ENCODE measurements at places on chromosomes 5 and 9. TPM values are rescaled to one million over a fixed set of nuclear protein-coding genes. Genes with fewer than 3 reads are reported as not detected.

TXNDC8 gene
- total RNA-seq: not detected

SLC25A2 gene
- total RNA-seq: 0.81 TPM

PCDHGB3 gene
- total RNA-seq: 0.19 TPM

BARHL1 gene
- not detected for total RNA-seq

STK32A gene
- not detected for total RNA-seq

PITX1 gene
- total RNA-seq: not detected

- DNase-seq: no peak
Measured at GRCh38 chr5:112548246-112548881, 129.3 kb upstream of the EPB41L4A start.

DNA sequence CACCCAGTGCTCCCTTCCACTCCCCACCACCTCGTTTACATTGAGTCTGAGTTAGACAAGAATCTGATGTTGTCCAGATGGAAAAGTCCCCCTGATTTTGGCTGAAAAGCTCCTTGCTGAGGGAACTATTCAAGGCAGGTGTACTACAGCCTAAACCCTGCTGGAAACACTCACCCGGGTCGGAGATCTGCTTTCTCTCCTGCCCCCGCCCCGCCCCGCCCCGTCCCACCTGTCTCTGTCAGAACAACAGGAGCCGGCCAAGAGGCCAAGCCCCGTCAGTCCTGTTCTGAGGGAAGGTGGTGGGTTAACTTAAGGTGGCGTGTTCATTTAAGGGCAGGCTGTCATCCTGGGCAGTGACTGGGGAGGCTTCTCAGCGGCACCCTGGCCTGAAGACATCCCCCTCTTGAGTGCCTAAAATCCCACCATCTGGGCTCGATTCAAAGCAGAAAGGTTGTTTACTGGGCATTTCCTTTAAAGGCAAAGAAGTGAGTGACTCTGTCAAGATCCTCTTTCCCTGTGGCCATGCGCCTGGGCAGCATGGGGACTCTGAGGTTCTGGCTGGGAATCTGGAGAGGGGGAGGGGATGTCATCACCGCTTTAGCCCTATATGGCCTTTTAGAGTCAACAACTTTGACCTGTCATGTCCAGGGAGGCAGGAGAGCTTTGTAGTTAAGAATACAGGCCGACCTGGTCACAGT is 71.1 kb upstream of the NEURL1B start:
- no peak for DNase-seq

DNA sequence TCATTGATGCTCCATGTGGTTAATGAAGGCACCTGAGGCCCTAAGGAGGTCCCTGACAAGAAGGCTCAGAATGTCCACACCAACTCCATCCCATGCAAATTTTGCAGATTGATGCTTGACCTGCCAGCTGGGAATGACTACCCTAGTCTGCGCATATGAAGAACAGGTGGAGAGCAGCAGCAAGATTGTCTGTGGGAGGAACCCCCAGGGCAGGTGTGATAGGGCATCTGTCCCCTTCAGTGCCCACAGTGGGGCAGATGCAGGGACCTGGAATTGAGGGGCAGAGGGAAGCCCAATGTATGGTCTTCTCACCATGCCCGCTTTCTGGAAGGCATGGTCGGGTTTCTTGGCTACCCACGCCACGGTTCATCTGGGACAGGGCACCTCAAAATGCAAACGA is 79.6 kb downstream of the MACROH2A1 start:
- no peak for DNase-seq

DNA sequence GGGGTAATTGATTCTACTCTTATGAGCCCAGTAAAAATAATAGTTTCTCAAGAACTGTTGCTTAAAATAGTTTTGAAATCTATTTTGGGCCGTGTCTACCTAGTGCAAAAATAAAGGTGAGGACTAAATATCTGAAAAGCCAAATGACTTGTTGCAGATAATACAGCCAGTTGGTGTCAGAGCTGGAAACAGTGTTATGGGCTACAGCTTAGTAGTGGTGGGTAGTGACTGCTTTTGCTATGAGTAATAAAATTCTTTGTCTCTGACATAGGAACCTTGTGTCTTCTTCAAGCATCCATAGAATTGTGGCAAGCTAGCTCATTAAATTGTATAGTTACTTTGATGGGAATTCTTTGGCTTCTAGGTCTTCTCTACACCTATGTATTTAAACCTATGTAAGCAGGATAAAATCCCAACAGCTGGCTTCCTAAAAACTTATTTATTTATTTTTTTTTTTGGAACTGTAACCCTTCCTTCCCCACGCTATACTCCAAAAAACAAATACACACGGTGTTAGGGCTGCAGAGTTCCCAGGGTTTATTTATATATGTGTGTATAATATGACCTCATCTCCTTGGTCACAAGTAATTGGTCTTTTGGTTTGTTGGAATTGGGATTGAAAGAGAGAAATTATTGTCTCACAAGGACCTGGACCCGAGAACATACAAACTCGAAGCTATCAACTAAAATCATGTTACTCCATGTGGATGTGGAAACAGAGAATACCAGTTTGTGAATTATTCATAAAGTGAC is 138.0 kb downstream of the NUDT12 start:
- DNase-seq: no peak

DNA sequence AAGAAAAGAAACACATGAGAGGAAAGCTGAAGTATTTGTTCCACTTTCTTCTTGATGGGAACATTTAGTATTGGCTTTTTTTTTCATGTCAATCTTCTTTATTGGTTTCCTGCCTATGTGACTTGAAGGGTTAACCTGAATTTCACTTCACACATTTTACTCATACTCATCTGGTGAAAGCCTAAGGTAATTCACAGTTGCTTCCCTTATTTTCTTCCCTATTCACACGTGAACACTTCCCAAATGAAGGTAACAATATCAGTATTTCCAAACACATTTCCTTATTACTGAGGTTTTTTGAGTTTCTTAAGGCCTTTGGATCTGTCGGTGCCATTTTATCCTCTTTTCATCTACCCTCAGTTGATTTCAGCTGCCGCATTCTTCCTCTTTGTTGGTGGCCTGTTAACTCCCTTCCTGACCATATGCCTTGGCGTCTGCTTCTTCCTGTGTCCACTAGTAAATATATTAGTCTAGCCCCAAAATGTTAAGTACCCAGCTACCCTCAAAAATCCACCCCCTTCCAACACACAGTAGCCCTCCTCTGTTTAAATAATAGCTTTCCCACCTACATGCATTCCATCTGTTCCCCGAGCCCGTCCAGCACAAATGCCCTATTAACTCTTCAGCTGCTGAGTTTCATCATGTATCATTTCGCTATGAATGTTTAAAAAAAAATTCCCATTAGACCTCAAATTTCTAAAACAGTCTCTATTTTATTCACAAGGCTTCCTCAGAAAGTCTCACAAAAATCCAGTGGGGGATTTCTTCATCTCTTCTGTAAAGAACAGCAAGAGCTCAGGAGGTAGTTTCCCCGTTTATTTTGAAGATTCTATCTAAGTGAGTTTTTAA is 97.3 kb downstream of the USP20 start:
- no peak for DNase-seq

DNA sequence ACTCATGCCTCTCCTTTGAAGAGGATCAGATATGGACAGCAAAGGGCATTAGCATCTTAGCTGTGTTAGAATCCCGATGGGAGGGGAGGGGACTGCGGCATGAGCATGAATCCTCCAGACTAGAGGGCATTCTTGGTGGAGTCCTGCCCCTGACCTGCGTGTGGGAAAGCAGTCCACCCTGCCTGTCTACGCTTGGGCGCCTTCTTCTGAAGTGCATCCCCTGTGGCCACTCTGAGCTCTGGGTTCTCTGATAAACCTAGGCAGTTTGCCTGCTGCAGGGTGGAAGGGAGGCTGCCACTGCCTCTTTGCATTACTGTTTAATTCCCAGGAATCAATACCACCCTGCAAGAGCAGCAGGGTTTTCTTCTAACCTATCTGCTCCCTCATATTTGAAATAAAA is 169.3 kb downstream of the INSYN2B start:
- no peak for DNase-seq

- no peak for DNase-seq
Measured at GRCh38 chr9:127846443-127847177, 7.8 kb downstream of the ENG start.

- no peak for DNase-seq
Measured at GRCh38 chr9:2602704-2603116, 18.9 kb upstream of the VLDLR start.

GRCh38 chr9:111232997-111233790 is 96.8 kb downstream of the OR2K2 start:
- DNase-seq: no peak

GRCh38 chr5:14286574-14287421 is 143.7 kb downstream of the TRIO start:
- DNase-seq: no peak

GRCh38 chr5:113230711-113231652 is 203.8 kb downstream of the TSSK1B start:
- DNase-seq: no peak

GRCh38 chr9:84702471-84702870 is 32.9 kb downstream of the NTRK2 start:
- no peak for DNase-seq

GRCh38 chr9:132447346-132447745 is 37.3 kb downstream of the CFAP77 start:
- DNase-seq: no peak

All from osteocyte (in vitro differentiated cells).